Left cardiac atrium (tissue), 4 donors: ENCODE measurements at places on chromosomes 4 and X.

GRCh38 chr4:118915468-118915867 is 26.8 kb downstream of the SYNPO2 start:
- DNase-seq, result no peak

DNA sequence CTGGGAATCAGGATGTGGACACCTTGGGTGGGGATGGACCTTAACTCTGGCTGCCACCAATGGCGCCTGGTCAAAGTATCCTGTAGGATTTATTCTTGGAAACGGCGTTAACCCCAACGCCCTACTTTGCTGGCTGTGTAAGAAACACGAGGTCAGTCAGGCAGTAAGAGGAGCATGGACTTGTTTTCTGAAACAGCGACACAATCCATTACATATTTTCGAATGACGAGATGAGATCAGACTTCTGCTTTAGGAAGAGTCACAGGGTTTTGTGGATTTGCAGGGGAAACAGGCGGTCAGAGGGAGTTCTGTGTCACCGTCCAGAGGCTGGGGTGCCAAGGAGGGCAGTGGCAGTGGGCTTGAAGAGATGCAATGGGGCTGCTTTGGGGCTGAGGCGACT is 92.2 kb downstream of the TBL1X start:
- DNase-seq, result no peak

- DNase-seq, result no peak
Measured at GRCh38 chr4:185213877-185214276, 4.5 kb downstream of the SNX25 start.

DNA sequence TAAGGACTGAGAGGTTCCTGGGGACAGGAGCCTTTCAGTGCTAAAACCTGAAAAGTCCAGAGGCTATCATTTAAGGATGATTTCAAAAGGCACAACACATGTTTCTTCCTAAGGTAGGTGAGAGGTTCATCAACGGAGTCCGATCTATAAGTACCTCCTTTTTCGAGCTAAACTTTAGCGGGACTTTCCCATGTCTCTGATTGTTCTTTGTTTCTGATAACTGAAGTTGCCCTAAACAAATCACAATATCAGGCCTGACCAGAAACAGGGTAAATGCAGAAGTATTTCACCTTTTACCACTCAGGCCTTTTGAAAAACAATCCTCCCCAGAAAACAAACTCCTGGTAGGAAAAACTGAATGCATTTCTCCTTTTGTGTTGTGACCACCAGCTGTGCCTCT is 17.6 kb downstream of the PIR start:
- DNase-seq, result no peak

GRCh38 chrX:84735025-84735424 is 232.8 kb upstream of the HDX start:
- no peak for DNase-seq

- no peak for DNase-seq
Measured at GRCh38 chr4:57971261-57971660, 861.1 kb upstream of the IGFBP7 start.

GRCh38 chrX:118475903-118476302 is 19.7 kb upstream of the DOCK11 start:
- no peak for DNase-seq
